ENCODE measurements at places on chromosomes 3 and 15. TPM values are rescaled to one million over a fixed set of nuclear protein-coding genes. Genes with fewer than 3 reads are reported as not detected.

DNA sequence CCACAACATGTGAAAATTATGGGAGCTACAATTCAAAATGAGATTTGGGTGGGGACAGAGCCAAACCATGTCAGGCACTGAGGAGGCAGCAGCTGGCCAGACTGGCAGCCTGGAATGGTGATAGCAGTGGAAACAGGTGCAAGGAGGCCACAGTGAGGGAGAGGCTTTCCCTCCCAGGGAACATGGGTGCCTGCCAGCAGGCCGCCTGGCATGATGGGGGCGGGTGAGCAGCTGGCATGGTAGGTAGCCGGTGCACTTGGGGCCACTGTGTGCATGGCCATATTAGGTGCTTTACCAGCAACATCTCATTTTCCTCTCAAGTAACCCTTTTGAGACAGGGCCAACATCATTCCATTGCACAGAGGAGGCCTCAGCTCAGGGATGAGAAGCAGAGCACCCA lies 18.3 kb upstream of the MRPS22 start:
- no peak for DNase-seq

GRCh38 chr3:148101061-148101460 lies 596.6 kb upstream of the AGTR1 start:
- DNase-seq: no peak

DNA sequence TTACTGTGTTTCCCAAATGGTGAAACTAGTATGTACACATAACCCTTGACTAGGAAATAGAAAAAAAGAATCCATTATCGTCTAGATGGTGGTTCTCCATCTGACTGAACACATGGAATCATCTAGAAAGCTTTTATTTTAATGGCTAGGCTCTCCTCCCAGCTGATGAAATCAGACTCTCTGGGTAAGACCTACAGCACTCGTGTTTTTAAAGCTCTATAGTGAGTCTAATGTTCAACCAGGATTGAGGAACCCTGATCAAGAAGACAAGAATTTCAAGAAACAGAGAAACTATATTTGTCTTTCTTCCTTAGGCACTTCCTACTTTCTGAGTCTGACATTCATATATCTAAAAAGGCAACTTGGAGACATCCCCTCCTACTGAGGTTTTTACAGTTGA lies 118.8 kb downstream of the TMCO5A start:
- no peak for DNase-seq

GRCh38 chr3:184489268-184489841 lies 72.2 kb upstream of the EPHB3 start:
- no peak for DNase-seq

DNA sequence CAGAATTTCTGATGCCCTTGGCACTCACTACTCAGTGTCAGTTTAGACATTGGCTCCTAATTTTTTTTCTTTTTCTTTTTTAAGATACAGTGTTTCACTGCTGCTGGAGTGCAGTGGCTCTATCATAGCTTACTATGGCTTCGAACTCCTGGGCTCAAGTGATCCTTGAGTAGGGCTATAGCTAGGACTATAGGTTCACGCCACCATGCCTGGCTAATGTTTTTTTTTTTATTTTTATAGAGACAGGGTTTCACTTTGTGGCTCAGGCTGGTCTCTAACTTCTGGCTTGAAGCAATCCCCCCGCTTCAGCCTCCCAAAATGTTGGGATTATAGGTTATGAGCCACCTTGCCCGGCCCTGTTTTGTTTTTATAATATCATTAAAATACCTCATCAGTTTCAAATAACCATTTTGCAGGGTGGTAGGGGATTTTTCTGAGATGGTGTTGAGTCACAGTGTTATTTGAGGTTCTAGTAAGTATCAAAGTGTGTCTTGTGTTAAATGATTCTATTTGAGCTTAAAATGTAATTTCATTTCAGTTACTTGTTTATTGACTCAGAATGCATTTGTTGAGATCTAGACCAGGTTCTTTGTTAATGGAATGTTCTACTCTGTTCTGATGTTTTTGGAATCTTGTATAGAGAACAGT lies 7.0 kb downstream of the FNDC3B start:
- no peak for DNase-seq

DNA sequence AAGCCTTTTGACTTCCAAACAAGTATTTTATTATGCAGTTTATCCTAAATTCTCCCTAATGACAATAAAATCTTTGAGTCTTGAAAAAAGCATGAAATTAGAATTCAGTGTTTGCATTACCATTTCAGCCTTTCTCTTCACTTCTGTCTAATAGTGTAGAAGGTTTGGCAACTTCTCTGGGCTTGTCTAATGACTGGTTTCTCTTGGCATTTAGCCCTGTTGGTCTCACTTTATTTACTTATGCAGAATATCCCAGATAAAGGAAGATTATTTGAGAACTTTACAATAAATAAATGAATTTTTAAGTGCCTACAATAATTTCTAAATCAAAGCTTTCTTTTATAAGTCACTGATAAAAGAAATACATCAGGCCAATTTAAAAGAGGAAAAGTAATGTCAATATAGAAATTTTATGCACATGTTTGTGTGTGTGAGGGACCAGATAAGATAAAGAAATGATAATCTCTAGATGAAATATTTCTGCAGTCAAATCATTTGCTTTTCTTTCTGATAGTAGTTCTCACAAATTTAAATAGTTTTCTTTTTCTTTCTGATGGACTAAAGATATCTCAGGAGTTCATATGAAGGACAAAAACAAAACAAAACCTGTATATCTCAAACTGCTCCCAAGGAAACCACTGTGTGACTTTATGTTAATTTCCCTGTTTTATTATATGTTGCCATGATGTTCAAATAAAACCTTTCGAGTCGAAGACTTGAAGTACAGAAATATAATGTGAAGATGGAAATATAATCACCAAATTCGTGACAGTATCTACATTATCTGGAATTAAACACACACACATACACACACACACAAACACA lies 533.1 kb upstream of the CBLB start:
- DNase-seq: no peak

The ANP32A gene
- 88.1 TPM for polyA plus RNA-seq

The SAMMSON gene
- not detected for polyA plus RNA-seq

Data from naive thymus-derived CD8-positive, alpha-beta T cell (primary cell).